ENCODE measurements at places on chromosomes 5 and 9.

GRCh38 chr9:14031060-14031414 lies 282.9 kb downstream of the NFIB start:
- DNase-seq = no peak

- DNase-seq = no peak
These were observed 1.8 kb downstream of the ANKRD34B start for GRCh38 chr5:80568251-80568650.

DNA sequence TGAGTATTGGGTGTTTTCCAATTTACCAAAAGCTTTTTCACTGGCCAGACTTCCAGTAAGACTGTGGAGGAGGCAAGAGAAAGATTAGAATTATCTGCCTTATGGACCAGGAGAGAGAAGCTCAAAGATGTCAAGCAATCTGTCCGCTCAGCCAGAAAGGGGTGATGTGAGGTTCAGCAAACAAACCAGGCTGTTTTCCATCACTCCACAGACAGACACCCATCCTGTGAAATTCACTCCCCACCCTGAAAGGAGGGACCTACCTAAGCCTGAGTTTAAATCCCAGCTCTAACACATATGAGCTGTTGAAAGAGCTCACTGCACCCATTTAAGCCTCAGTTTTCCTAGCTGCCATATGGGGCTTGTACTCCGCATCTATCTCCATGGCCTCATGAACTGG lies 14.9 kb upstream of the COL27A1 start:
- DNase-seq = no peak

GRCh38 chr5:126988021-126988569 lies 42.3 kb downstream of the MARCHF3 start:
- no peak for DNase-seq

GRCh38 chr9:81077572-81077971 lies 611.8 kb downstream of the TLE1 start:
- DNase-seq = no peak

DNA sequence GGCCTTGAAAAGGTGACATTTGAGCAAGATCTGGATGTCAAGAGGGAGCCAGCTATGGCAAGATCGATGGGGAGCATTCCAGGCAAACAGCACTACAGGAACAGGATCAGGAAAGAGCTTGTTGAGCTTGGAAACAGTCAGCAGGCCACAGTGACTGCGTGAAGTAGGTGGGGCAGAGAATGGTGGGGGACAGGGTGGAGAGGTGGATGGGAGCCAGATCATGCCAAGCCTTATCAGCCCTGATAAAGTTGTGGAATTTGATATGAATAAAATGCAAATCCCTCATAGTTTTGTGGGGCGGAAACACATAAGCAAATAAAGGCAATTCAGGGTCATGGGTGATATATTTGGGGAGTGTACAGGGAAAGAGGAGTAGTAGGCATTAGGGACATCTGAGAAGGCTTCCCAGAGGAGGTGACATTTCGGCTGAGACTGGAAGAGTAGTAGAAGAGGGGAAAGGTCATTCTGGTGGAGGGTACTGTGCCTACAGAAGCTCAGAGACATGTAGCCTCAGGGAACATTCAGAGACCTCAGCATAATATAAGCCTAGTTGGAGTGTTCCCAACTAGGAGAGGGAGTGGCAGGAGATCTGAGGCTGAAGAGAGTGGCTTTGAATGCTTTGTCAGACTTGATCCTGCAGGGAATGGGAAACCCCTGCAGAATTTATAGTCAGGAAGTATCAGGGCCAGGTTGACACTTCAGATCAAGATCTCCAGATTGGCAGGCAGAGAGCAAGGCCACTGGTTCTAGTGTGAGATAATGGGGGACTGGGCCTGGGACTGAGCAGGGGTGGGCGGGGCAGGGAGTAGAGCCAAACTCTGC lies 9.7 kb upstream of the CYSTM1 start:
- no peak for DNase-seq
